Central memory CD4-positive, alpha-beta T cell (primary cell): ENCODE measurements at places on chromosomes 7 and 10.
A peak's percentile ranks its signal among the peaks of the same experiment; 100 is the strongest.

DNA sequence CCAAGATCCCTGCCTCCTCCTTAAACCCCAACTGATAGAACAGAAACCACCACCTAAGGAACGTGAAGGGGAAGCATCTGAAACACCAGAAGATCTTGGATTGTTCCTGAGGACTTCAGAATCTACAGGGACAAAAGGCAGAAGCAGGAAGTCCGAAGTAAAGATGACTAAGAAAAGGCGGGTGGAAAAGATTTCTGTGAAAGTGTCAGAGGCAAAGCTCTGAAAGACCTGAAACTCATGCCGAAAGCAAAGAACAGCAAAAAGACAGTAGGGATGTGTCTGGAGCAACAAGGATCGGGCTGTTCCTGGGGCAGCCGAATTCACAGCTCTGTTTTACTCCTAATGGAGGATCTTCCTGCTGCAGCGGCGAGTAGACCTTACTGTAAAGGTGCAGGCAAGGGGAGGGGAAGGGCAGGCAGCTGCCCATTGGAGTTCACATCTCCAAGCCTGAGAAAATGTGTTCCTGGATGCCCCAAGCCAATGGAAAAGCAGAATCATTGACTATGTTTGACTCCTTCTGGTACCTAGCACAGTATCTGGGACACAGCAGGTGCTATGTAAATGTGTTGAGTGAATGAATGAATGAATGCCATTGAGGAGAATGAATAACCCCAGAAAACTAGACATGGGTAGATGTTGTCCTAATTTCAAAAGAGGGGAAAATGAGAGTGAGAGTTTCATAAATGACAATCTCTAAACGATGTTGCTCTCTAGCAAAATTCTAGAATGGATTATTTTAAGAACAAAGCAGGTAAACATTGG, 40.4 kb downstream of the PDIA4 start:
- DNase-seq = no peak

- DNase-seq = no peak
Measured at GRCh38 chr7:128921866-128922440, 11.4 kb upstream of the KCP start.

DNA sequence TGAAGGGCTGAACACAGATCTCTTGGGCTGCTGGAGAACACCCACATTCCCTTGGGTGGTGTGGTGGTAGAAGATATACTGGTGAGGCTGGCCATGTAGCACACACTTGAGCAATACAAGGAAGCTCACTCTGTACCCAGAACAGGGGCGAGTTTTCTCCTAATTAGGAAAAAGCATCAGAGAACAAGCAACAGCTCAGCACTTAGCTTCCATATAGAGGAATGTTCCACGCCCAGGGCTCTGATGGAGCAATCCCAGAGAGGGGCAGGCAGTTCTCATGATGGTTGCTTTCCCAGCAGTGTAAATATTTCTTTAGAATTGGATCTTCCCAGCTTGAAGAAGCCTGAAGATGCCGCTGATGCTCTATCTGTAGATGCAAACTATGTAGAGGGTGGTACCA, 21.0 kb upstream of the PNLIP start:
- no peak for DNase-seq

DNA sequence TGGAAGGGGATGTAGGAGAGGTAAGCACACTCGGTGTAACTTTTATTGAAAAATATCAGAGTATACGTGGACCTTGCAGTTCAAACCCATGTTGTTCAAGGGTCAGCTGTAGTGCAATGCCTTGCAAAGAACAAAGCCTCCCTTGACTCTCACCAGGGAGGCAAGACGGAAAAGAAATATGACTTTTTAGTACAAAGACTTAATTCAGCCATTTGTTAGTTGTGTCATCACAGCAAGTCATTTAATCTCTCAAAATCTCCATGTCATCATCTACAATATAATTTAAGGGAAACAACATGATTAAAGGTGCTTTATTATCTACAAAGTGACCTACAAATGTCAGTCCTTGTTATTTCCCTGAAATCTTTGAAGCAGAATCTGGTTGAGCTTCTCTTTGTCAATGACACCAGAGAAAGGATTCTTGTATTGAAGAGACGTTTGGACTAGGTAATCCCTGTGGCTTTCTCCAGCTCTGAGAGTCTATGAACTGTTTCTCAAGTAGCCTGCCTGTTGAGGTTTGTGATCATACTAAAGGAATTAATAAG, 502.8 kb downstream of the REEP3 start:
- no peak for DNase-seq

DNA sequence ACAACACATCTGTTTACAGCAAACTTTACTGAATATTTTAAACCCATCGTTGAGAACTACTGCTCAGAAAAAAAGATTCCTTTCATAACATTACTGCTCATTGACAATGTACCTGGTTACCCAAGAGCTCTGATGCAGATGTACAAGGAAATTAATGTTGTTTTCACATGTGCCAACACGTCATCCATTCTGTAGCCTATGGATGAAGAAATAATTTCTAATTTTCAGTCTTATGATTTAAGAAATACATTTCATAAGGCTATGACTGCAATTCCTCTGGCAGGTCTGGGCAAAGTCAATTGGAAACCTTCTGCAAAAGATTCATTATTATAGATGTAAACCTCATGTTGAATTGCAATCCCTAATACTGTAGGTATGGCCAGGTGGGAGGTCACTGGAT, 16.7 kb upstream of the CNNM1 start:
- no peak for DNase-seq

GRCh38 chr10:82813856-82814255, 938.9 kb downstream of the NRG3 start:
- DNase-seq = no peak

DNA sequence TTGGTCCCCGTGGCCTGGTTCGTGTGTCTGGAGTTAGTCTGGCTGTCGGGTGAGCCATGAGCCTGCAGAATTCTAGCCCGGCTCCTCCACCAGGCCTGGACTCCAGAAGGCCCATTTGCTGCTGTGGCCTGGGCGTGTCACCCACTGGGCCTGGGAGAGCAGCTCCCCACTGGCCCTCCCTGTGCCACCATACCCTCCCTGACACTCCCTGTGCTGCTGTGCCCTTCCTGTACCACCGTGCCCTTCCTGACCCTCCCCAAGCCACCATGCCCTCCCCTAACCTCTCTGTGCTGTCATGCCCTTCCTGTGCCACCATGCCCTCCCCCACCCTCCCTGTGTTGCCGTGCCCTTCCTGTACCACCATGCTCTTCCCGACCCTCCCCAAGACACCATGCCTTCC, 39.1 kb upstream of the DIP2C start:
- no peak for DNase-seq

DNA sequence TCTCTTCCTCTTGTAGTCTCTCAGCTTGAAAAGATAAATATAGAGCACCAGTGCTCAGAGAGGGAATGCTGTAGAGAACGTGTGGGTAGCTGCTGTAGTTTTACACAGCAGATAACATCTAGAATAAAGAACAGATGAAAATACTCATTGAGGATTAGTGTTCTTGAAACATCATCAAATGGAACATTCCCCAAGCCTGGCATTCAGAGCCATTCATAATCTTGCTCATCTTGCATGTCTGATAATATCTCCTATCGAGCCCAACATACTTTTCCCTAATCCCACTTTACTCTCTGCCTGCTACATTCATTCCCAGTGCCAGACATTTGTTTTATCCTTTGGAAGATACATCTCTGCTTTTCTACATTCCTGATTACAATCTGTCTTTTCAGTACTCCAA, 35.2 kb downstream of the MCU start:
- DNase-seq = no peak

GRCh38 chr7:135205850-135206249, 5.5 kb downstream of the WDR91 start:
- no peak for DNase-seq

- no peak for DNase-seq
Measured at GRCh38 chr10:102024799-102025198, 31.2 kb downstream of the ARMH3 start.

DNA sequence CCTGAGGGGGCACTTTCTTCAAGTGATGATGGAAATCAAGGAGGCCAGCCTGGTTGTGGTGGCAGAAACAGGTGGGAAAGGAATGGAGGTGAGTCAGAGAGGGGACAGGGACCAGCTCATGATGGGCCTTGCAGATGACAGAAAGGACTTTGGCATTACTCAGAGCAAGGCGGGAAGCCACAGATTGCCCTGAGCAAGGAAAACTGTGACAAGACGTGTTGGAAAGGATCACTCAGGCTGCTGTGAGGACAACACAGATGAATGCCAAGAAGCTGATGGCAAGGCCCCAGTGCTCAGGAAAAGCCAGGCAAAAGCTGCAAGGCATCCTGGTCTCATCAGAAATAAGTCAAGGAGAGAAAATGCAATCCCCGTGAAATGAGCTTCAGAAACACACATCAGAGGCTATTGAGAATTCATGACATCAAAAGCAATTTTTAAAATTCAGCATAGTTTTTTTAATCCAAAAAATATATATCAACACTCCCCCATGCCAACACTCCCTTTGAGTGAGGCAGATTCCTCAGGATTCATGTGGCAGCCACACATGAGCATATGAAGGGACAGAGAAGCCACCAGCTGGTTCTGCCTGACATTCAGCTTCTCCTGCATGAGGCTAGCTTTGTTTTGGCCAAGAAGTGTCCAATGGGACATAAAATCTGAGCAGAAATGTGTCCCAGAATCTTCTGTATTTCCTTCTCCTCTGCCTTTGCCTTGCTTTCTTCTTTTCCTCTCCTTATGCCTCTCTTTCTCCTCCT, 244.5 kb upstream of the MYO3A start:
- DNase-seq = no peak

- DNase-seq = peak; percentile 8
Measured at GRCh38 chr10:73060738-73061635, 35.7 kb downstream of the P4HA1 start.

- DNase-seq = no peak
Measured at GRCh38 chr10:4894335-4894734, 68.3 kb downstream of the AKR1E2 start.

GRCh38 chr7:30708412-30708811, 26.2 kb upstream of the CRHR2 start:
- DNase-seq = no peak

GRCh38 chr10:80686734-80687475, 149.2 kb downstream of the SH2D4B start:
- DNase-seq = no peak

DNA sequence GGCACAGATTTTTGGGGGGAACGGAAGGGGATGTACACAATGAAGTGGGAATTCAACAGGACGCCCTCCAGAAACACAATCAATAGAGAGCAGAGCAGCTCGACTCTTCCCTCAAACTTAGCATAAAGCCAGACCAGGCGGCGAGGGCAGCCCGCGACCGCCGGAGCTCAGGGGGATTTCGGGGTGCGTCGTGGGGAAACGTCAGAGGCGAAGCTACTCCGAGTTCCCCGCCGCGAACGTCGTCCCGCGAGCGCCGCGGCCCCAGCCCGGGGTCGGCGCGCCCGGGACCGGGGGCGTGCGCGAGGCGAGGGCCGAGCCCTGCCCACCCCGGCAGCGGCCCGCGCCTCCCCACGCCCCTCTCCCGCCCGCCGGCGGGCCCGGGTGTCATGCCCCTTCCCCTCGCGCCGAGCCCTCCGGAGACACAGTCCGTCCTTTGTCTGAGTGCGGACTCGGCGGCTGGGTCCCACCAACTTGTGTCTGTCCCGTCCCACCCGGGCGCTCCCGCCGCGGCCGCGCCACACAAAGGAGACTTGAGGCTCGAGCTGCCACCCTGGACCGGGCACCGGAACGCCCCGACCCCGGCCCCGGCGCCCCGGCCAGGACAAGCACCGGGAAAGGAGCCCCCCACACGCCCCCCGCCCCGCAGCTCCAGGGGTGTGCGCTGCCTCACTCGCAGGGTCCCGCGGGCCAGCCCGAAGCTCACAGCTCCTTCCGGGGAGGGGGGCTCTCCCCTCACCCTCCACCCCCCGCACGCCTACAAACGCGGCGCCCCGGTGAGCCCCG, 634 bp downstream of the EZH2 start:
- peak; percentile 66 for DNase-seq

GRCh38 chr10:71205468-71205867, 6.9 kb upstream of the UNC5B start:
- no peak for DNase-seq

GRCh38 chr10:27506280-27506679, 2.2 kb downstream of the RAB18 start:
- no peak for DNase-seq

DNA sequence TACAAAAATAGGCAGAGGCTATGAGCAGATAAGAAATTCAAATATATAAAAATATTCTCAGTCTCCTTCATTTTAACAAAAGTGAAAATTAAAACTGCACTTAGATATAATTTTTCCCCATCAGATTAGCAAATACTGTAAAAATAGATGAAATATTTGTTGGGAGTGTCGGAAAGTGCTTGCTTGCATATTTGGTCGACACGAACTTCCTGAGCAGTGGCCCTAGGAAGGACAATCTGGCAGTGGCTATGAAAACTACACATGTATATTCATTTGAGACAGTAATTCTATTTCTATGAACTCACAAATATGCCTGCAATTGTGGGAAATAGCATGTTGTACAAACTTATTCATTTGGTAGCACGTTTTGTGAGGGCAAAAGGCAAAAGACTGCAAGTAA, 81.4 kb downstream of the GOLGA7B start:
- no peak for DNase-seq

- DNase-seq = no peak
Measured at GRCh38 chr7:152859781-152860191, 100.2 kb downstream of the ACTR3B start.

DNA sequence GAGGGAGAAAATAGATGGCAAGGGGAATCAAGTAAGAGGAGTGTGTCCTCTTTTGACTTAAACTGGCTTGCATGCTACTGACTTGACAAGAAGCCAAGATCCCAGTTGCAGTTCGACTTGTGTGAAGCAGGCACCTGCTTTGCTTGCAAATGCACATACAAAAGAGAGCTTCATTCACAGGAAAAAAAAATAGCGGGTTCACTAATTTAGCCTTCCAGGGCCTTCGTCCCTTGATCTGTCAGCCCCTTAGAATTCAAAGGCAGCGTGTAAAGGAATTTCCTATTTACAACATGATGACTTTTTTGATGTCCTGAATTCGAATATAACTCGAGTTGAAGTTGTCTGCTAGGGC, 192.1 kb downstream of the CELF2 start:
- no peak for DNase-seq

DNA sequence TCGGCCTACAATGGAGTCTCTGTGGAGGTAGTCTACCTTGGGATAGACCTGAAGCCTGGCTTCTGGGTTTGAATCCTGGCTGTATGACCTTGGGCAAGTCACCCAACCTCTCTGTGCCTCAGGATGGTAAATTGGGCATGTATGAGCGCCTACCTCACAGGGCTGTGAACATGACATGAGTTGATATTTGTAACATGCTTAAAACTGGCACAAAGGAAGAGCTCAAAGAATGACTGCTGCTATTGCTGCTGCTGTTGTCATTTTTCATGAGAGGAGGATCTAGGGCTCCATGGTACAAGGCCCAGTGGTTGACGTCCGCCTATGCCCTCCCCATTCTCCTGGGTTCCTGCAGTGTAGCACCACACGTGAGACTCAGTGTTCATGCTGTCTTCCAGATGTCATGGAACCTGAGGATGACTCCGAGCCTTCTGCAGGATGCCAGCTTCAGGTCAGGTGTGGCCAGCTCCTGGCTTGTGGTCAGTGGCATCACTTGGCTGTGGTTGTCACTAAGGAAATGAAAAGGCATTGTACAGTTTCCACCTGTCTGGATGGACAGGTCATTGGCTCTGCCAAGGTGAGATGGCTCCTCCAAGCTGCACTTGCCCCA, 95.0 kb downstream of the WDFY4 start:
- DNase-seq = no peak
